GM13976 (cell line): ENCODE measurements at places on chromosomes 1 and 21.

DNA sequence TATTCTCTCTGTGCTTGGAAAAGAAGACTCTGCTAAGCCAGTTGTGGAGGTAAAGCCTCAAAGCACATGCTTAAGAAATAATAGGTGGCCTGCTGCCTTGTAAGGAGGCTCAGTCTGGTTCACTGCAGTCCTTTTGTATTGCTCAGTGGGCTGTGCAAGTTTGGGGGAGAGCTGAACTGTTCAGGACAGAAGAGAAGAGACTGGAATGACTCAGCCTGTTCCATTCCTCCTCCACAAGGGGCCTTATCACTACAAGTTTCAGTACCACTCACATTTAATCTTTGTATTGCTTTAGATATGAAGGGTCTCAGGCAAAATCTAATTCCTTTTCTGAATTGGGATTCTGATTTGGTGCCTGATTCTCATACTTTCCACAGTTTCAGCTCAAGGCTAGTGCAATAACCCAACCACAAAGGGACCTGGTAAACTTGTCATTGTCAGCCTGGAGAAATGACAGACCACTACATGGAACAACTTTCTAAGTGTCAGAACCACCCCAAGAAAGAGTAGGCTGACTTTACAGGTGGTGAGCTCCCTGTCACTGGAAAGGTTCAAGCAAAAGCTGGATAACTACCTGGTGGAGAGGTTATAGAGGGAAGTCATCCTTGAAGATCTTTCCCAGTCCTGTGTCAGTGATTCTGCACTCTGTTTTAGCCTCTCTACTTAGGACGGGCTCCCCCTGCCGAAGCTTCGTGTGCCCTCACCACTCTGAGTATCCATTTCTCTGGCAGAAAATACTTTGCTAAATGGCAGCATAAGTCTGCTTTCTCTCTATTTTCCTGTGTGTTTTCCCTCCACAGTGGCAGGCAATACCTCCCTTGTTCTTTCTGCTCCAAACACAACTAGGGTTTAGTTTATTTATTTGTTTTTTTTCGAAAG is 162.9 kb upstream of the GJB5 start:
- DNase-seq: no peak

DNA sequence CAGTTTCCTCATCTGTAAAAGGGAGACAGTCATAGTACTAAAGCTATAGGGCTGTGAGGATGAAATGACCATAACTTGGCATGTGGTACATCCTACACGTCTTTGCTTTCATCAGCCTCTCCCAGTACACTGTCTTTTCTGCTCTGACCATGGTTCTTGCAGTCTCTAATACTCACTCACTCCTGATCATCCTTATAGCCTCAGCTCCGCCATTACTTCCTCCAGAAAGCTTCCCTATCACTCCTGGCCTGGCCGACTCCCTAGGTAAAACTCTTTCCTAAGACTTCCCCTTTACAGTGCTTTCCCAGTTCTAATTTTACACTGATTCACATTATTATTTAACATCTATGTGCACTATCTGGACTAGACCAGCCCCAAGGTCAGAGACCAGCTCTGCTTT is 5.0 kb upstream of the MRPL24 start:
- DNase-seq: no peak

DNA sequence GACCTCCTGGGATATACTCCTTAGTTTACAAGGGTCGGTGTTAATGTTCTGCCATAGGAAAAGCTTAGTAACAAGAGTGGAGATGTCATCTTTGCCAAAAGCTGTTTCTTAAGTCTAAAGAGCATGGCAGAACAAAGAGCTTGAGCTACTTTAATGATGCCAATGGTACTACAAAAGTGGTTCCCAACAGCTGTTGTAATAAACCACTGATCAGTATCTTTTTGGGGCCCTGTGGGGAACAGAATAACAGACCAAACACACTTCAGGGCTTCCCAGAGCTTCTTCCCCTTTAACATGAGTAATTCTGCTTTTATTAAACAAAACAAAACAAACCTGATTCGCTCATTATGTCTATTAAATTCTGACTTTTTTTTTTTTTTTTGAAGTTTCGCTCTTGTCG is 116.3 kb downstream of the NCAM2 start:
- no peak for DNase-seq

GRCh38 chr1:110070671-110071242 is at the start of gene ALX3:
TSS of gene ALX3 (minus strand) at chr1:110070672. CDS start at chr1:110070612, 60 bp downstream.
- DNase-seq: no peak

DNA sequence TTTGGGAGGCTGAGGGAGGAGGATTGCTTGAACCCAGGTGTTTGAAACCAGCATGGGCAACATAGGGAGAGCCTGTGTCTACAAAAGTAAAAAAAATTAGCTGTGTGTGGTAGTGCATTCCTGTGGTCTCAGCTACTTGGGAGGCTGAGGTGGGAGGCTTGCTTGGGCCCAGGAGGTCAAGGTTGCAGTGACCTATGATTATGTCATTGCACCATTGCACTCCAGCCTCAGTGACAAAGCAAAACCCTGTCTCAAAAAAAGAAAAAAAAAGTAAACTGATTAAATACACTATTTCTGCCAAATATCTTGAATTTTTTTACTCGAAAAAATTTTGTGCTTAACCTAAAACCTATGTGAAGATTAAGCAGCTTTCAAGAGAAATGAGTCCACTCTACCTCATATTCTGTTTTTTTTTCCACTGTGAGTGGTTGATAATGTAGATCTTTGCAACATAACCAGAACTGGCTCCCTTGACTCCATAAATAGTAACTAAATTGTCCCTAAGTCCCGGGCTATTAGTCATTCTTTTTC is 19.4 kb upstream of the ZNF281 start:
- no peak for DNase-seq

DNA sequence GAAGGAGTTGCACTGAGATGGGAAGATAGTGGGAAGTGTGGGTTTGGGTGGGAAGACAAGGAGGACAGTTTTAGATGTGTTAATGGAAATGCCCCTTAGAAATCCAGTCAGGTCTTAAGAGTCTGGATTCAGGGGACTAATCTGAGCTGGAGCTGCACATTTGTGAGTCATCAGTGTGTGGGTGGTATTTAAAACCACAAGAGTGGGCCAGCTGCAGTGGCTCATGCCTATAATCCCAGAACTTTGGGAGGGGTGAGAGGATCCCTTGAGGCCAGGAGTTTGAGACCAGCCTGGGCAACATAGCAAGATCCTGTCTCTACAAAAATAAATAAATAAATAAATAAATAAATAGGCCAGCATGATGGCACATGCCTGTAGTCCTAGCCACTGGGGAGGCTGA is 40.9 kb upstream of the SLC6A9 start:
- DNase-seq: no peak
